Mucosa of descending colon (tissue), 3 donors: ENCODE measurements at places on chromosomes 2 and 18.

DNA sequence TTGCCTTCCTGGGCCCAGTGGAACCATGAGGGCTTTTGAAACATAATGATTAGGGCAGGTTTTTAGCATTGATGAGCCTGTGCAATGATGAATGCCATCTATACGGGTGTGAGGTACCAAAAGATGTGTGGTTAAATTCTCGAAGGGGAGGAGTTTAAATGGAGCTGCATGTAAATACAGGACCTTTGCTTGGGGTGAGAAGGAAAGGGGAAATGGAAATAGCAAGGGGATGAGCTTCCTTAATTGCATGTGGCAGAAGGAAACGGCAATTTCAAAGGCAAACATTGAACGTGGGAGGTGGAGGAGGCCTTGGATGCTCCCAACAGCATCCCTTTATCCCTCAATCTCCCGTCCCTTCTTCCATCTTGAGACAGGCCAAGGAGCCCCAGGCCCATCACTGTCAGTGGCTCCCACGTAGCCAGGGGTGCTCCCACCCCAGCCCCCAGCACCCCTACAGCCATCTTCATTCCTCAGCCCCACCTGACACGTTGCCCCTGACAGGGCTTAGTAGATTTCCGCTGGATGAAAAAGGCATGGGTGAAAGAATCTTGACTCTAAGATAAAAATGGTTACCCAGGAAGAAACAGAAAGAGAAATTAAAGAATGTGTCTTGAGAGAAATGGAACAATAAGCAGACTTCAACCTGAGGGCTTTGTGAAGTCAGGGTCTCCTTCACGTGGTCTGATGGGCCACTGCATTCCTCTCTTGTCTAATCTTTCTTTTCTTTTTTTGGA is 32.5 kb downstream of the INPP5D start:
- DNase-seq: no peak

GRCh38 chr2:62014102-62014501 is 108.6 kb downstream of the COMMD1 start:
- DNase-seq: no peak

DNA sequence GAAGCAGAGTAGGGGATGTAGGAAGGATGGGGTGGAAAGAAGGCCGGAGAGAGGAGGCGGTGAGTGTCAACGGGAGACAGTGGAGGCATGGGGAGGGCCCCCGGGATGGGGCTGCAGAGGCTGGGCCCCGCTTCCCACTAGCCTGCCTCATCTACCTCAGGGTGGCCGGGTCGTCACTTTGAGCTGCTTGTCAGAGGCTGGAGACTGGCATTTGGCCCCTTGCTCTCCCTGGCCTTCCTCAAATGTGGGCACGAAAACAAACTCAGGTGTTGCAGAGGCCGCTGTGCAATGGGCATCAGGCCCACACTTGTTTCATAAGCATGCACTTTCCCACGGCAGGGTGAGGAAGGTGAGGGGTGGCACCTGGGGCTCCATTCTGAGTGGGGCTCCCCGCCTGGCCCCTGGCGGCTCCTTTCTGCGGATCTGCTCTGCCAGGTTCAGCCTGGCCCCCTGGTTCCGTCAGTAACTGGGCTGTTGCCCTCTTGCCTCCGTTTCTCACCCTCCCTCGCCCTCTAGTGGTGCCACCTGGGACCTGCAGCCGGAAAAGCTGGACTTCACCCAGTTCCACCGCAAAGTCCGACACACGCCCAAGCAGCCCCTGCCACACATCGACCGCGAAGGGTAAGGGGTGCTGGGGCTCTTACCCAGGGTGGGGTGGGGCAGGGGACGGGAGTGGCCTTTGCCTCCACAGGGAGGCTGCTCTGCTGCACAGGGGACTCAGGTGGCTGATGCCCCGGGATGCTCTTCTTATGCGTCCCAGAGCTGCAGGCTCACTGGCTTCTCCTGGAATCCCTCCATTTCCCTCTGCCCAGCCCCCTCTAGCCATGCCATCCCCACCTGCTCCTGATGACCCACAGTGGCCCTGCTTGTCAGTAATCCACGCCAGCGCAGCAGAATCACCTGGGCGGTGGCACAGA is 125.4 kb downstream of the CTIF start:
- DNase-seq: peak; percentile 69

DNA sequence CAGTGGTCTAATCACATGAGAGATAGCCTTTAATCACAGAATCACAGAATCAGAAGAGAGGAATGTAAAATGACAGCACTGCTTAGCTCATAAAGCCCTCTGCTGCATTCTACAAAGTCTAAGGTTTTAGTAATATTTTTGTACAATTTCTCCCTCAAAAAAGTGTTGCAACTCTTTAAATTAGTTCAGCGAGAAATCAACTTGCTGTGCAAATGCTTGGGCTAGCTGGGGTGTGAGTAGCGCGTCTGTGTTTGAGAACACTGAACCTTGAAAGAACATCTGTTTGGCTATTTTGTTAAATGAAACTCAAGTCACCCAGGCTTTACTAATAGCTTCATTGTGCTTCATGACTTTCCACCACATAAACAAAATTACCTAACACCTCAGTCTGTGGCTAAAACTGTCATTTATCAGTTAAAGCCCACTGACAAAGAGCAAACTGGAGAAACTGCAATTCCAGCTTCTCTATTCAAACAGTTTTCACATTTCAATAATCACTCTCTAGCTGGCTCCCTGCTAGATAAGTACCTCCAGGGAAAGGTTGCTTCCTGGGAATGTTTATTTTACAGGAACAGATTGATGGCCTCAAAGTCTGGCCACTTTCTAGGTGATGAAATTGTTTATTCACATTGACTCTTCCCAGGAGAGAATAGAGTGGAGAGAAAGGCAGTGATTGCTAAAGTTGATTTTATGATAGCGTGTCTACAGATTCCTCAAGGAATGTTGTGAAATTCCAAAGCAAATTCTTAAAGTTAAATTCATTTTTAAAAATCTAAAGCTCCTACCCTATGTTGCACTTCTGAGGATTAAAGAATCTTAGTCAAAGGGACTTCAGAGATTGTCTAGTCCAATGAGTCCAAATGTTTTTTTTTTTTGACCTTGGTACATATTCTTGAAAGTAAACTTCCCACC is 36.0 kb upstream of the STAT1 start:
- DNase-seq: no peak

- no peak for DNase-seq
Observed at GRCh38 chr2:227805578-227805977, 8.1 kb upstream of the CCL20 start.

GRCh38 chr2:231614559-231615057 is 21.9 kb downstream of the TEX44 start:
- DNase-seq: peak; percentile 64

DNA sequence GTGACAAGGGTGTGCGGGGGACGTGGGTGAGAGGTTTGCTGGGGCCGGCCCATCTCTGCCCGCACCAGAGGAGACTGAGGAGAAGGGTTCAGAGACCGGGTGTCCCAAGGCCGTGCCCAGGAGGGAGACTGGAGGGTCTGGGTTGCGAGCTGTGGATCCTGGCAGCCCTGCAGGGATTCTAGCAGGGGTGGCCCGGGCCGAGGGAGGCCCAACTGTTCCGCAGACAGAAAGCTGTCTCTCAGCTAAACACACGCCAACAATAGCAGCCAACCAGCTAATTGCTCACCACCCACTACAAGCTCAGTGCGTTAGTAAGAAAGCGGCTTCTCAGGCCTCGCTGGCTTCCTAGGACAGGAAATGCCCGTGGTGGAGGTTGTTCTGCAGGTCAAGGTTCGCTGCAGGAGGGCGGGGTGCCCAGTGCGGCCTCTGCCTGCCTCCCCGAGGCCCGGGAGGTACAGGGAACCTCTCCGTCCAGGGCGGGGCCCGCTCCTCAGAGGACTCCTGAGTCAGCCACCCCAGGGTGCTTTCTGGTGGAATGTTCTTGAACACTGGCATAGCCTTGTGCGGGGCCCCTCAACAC is 282.0 kb upstream of the PXDN start:
- peak; percentile 72 for DNase-seq

GRCh38 chr2:70895998-70896764 is 39.5 kb upstream of the ATP6V1B1 start:
- no peak for DNase-seq

DNA sequence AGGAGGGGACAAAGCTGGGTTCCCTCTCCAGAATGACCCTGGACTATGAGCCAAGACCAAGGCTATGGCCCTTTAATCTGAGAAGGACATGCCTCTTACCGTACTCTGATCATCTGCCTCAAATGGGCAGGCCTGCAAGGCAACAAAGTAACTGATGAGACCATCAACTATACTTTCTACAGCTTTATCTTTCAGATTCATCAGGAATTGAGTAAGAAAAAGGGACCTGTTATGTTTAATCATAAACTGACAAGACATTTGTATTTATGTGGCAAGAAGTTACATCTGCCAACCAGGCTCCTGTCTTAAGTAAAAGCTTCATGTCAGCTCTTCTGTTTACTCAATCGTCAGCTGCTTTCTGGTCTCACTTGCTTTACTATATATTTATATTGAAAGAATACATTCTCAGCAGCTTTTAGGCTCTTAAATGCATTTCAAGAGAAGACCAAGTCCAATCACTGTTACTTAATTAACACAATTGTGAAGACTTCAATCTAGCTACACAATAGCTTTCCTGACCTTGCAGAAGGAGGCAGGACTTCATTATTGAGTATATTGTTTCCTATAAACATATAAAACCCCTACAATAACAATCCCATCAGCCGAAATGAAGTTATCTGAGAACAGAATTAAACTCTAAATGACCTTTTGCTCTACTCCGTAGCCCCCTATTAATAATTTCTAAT is 163.8 kb downstream of the ETAA1 start:
- DNase-seq: no peak

GRCh38 chr2:159046966-159047365 is 78.5 kb downstream of the TANC1 start:
- no peak for DNase-seq

DNA sequence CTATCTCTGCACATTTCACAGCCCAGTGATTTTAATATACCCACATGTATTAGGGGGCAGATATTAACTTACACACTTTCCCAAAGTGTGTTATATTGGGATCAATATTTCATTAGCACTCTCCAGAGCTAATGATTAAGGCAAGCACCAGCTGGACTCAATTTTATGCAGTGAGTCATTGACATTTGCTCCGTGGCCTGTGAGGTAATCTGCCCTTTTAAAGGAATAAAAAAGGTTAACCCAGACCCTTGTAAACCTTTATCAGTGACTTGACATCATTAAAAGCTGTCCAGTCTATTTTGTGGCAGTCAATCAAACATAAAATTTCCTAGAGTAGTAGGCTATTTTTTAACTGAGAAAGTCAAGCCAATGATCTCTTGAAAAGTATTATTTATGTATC is 1870.4 kb upstream of the CELF4 start:
- no peak for DNase-seq

DNA sequence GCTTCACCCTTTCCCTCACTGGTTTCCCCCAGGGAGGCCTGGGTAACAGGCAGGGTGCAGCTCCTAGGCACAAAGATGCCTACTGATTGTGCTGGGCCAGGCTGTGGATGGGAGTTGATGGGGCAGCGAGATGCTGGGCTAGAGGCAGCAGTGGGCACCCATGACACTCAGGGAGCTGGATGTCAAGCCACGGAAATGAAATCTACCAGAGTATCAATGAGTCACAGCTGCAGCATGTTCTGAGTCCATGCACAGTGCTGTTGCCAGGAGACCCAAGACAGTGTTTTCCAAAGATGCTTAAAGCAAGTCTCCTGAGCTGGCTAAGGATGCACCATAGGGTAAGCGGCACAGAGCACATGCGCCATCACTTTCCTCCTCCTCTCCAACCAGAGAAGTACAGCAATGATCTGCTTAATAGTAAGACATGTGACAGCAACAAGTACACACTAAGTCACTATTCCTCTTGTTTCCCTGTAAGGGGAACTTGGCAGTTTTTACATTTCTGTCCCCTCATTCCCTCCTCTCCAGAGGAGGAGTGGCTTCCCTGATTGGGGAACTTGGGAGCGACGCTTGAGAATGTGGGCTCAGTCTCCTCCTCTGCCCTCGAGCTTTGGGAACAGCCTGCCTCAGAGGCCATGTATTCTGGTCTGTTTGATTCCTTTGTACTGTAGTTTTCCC is 57.2 kb downstream of the CDC42EP3 start:
- DNase-seq: no peak

DNA sequence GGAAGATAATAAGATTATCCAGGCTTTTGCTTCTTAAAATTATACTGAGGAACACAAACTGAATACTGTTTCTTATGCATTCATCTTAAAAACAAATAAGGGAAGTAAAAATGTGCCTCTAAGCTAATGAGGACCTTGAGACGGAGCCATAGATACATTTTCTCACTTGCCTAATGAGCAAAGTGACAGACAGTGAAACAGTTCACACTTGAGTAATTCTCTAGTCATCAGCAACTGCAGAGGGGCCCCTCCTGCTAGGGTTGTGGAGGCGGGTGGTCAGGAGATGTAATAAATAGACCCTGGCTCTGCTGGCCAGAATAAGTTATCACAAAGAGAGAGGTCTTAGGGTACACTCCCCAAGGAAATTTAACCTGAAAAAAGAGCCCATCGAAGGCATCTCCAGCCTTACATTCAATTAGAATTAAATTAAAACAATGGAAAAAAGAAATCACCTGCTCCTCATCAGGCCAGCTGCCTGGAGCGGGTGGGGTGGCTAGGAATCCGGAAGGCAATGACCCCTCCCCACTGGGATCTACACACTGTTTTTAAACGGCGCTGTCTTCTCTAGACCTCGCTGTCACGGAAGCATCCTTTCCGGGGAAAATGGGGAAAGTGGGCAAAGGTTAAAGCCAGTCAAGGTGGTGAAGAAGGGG is 32.6 kb upstream of the INSIG2 start:
- no peak for DNase-seq

- DNase-seq: no peak
Observed at GRCh38 chr2:9998916-9999654, 44.3 kb upstream of the KLF11 start.

DNA sequence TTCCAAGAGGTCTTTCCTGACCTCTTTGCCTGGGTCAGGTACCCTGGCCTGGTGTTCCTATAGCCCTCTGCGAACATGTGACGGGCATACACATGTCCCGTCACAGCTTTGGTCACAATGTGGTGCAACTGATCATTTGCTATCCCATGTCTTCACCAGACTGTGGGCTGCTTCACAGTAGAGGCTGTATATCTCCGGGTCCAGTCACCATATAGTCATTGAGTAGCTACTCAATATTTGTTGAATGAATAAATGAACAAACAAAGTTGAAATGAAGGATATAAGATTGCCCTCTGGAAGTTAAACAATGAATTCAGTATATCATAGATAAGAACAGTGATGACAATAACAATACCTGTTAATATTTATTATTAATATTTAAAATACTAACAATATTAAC is 16.8 kb downstream of the AOX1 start:
- DNase-seq: no peak

DNA sequence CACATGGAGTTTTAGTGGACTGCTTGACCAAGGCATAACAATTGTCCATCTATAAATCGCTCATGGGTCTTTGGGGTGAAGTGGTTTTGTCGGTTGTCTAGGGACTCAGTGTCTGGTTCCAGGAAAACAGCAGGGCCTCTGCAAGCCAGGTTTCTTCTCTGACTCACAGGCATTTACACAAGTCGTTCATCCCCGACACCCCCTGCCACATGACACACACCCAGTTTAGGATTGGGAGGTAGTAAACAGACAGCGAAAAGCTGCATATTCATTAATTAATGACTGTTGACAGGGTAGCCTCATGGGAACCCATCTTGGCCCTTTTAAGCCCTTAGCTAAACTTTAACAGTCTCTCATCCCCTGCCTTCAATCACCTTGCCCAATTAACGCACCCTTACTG is 194.8 kb upstream of the ACVR2A start:
- no peak for DNase-seq
